ENCODE measurements at places on chromosomes 16 and 17.
A peak's percentile ranks its signal among the peaks of the same experiment; 100 is the strongest.

DNA sequence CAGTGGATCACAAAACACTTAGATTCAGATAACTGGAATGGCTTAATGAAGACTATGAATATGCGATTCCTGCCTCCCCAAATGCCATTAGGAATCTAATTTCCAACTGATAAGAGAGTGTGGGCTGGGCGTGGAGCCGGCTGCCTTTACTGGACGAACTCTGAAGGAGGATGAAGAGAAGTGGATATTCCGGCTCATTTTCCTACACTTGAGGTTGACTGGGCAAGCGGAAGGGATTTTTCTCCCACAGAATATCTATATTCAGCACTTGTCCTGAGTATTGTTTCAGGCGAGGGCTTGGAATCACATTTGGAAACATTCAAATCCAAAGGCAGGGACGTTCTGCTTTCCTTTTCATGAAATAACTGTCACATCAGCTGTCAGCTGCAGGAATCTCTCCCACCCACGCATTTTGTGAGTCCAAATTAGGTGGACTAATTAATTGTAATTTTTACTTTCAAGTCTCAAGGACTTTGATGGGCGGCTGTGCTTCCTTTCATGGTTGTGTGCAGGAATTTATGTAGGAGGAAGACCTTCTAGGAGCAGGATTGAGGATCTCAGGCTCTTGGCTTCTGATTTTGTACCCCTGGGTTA lies 138.5 kb downstream of the PITPNC1 start:
- DNase-seq: peak; percentile 60

DNA sequence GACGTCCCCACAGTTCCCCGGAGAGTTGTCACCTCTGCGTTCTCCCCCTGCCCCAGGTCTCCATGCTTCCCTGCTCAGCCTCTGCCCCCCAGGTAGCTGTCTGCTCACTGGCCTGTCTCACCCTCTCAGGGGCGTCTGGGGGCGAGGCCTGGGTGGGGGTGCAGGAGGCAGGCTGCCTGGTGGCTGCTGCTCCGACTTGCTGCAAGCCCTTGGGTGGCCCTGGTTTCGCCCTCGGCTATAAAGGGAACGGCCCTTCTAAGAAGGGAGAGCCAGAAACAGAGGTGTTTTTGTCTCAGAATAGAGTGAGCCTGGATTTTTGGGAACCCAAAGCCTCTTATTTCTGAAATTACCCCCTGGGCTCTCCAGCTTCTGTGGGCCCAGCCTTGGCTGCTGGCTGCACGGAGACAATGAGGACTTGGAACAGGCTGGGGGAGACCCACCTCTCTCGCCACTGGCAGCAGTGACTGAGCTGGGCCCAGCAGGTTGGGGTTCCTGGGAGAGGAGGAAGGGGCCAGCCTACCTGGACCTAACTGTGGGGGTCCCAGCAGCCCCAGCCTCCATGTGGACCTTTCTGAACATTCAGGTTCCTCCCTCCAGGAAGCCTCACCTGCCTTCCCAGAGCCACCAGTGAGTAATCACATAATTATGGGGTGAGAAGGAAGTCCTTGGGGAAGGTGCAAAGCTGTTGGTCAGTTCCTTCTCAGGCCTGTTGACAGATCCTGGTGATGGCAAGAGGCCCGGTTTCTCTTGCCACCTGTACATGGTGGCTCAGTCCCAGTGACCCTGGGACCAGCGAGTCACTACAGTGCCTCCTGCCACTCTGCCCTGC lies 15.5 kb upstream of the SPNS2 start:
- no peak for DNase-seq

GRCh38 chr17:82592289-82592766 lies 55.9 kb downstream of the WDR45B start:
- no peak for DNase-seq

GRCh38 chr16:1260101-1260680 lies 4.3 kb downstream of the TPSD1 start:
- DNase-seq: no peak

DNA sequence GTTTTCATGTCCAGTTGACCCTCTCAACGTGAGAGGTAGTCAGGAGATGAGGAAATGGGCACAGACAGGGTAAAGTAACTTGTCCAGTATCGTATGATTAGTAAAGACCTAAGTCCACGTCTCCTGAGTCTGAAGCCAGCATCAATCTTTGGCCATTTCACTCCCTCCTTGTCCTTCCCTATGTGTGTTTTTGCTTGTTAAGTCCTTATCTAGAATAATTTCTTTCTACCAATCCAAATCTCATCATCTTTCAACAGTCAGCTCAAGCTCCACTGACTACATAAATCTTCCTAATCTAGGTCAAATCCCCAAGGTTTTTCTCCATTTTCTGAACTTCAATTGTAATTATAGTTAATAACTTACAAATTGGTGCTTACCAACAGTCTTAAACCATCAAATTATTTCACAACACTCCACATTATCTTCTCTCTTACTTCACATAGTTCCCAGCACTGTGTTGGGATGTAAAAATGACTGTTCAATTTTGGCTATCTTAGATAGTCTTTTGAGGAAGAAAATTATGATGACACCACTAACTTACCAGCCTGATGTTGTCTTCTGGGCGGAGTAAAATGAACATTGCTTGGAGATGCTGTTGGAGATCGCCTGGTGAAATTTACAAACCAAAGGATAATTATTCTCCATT lies 72.3 kb upstream of the CORO6 start:
- no peak for DNase-seq

DNA sequence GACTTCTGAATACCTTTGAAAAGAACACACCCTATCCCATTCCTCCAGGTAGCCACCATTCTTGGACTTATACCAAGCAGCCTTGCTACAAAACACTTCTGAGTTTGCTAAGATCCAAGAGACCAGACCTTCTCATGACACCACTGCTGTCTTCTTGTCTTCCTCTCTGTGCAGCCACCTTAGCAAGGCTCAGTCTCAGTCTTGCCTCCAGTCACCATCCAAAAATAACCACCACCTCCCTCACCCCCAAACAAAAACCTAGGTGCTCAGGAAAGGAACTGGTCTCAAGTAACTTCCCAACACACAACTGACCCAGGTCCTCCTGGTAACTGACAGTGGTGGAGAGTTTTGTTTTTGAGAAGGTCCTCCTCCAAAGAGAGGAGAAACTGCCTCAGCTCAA lies 90.9 kb upstream of the CORO6 start:
- no peak for DNase-seq

- DNase-seq: no peak
Observed at GRCh38 chr16:12500771-12501170, 302.9 kb downstream of the CPPED1 start.

DNA sequence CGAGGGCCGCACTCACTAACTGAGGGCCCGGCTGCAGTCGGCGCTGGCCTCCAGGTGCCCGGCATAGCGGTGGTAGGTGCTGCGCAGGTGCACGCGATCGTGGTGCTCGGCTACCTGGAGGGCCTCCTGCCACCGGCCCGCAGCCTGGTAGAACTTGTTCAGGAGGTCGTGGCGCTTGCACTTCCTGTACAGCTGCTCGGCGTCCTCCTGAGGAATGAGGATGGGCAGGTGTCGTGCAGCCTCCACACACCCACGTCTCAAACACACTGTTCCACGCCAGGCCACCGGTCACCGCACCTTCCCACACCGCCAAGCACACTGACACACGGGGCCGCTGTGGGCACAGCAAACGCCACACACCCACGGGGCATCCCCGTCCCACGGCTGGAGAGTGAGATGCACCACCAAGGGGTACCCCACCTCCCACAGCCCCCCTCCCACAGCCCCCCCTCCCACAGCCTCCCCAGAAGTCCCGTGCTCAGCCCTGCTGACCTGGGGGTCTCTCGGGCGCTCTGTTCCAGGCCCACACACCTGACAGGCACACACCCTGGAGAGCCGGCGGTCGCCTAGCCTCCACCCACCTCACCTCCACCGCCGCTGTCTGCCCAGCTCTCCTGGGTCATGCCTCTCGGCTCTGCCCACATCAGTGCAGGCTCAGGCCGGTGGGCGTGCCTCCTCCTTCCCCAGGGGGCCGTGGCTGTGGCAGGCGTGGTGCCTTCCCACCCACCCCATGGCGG lies 7.4 kb upstream of the TMEM204 start:
- DNase-seq: no peak

- DNase-seq: no peak
Observed at GRCh38 chr16:75143941-75144340, 4.4 kb upstream of the ZFP1 start.

- no peak for DNase-seq
Observed at GRCh38 chr16:55444754-55445485, 34.1 kb upstream of the MMP2 start.

GRCh38 chr16:22929461-22929860 lies 115.5 kb downstream of the HS3ST2 start:
- no peak for DNase-seq

DNA sequence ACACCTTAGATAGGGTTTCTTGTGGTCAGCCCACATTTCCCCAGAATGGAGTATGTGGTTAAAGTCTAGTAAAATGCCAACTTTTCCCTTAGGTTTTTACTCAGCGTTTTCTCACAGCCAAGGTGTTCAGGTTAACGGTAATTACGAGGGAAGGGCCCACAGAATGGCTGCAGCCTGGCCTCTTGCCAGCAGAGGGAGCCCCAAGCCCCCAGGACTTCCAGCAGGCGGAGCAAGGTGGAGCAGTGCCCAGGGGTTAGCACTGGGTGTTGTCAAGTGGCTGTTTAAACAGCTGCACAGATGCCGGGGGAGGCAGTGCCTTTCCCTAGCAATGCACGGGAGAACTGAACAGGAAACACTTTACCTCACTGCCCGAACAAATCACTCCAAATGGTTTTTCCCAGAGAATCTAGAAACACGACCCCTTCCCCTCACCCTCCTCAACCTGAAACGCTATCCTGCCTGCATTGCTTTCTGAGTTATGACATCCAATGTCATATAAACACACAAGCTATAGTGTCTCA lies 6.6 kb downstream of the PHB1 start:
- no peak for DNase-seq

DNA sequence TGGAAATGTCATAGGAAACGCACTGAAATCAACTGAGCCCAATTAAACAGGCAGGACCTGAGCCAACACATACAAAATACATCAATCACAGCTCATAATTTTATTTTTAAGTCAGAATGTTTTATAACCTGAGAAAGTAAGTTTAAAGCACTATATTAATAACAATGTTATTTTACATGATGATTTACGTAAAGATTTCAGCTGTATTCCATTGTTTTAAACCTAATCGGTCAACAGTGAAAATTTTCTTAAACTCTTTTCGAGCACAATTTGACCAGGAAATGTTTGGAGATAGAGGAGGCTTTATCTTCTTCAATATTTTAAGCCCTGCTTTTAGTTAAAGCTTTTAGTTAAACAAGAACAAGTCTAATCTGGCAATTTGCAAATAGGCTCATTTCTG lies 201.8 kb upstream of the TOX3 start:
- no peak for DNase-seq

DNA sequence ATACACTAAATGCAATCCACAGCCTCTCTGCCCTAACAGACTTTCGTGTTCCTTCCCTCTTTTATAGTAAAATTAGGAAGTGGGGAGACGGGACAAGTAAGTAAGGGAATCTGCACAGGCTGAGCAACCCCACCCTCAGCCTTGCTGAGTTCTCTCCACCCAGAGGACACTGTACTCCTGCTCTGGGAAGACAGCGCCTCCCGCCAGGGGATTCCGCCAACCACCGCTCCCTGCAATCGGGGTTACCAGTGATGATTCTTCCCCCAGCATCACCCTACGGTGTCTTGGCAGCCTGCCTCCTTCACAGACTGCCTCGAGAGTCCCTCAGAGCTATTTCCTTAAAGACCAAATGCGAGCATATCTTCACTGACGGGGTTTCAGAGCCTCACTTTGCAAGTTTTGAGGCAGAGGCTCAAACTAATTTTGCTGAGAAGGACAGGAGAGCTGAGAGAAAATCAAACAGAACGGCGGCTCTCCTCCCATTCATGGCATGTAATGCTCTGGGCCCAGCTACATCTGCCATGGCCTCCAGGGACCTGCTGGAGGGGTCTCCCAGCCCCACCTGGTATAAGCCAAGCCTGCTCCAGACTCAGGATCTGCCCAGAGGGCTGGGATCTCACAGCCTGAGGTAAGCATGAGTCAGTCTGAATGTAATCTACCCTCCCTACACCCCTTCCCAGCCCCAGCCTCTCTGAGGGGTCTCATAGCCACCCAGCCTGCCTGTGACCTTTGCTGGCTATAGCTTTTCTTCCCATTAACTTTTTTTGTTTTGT lies 22.7 kb upstream of the ASGR2 start:
- no peak for DNase-seq

GRCh38 chr16:13042291-13042685 lies 140.9 kb downstream of the SHISA9 start:
- DNase-seq: no peak

GRCh38 chr16:31875112-31875803 lies 1.7 kb downstream of the ZNF267 start:
- no peak for DNase-seq

DNA sequence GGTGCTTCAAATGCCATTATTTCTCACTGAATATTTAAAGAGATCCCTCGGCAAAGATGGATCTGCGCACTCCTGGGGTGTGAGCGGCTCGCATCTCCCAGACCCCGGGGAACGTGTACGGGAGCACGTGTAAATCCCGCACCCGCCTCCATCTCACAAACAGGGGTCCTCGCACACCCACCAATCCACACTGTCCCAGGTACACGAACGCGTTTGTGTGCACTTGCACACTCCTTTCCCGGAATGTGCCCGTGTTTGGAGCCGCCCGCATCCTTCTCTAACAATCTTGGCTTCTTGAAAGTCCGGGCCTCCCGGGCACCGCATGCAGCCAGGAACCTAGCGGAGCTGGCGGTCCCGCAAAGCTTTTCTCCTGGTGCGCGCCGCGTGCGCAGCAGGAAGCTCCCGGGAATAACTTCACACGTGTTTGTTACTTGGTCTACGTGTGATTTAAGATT lies 2.5 kb upstream of the SALL1 start:
- DNase-seq: no peak

DNA sequence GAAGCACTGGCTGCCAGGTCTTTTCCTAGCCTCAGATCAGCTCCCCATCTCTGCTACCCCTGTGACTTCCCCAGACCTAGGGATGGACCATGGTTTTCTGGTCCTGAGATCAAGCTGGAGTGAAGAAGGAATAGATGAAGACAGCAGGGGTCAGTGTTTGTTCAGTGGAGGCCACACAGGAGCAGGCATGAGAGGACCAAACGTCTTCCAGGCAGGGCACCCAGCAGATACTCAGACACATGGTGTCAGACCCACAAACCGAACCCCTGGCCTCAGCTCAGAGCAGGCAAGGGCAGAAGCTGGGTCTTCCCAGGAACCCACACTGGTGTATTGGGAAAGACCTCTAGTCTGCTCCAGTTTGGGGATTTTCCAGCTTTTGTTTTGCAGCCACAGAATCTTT lies 189.7 kb downstream of the IRX5 start:
- no peak for DNase-seq

GRCh38 chr17:48472411-48473281 lies 42.6 kb upstream of the SKAP1 start:
- DNase-seq: no peak

GRCh38 chr17:34243364-34244320 lies 11.4 kb upstream of the CCL2 start:
- DNase-seq: no peak

- DNase-seq: no peak
Observed at GRCh38 chr16:87469169-87469568, 23.7 kb downstream of the ZCCHC14 start.

DNA sequence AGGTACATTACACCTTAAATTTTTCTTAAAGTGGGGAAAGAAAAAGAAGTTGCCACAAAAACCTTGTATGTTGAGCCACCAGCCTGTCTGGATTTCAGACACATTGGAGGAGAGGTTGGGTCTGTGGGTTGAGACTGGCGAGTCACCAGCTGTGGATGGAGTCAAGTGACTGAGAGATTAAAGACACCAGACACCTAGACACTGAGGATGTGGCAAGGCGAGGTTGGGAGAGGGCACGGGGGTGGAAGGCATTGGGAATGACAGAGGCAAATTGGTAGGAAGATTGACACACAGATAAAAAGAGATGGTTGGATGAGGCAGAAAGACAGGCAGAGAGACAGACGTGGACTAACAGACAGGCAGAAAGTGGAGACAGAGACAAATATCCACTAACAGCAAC lies 49.6 kb downstream of the KCNJ12 start:
- peak; percentile 72 for DNase-seq

Measured in vagina (tissue), 2 donors.